Keratinocyte (primary cell): ENCODE measurements at places on chromosomes 7 and 10.

- H3K36me3 ChIP-seq = no peaks in the 10 kb centered on the region
- H3K4me1 ChIP-seq = no peaks in the 10 kb centered on the region
- no peak overlapping the region for H3K4me3 ChIP-seq
- DNase-seq = no peak
- no peak overlapping the region for H3K27ac ChIP-seq
Measured at GRCh38 chr7:96416116-96416515, 94.2 kb upstream of the SLC25A13 start.

GRCh38 chr10:98172495-98172894, 38.0 kb downstream of the R3HCC1L start:
- H3K27ac ChIP-seq = no peak overlapping the region
- H3K4me1 ChIP-seq = no peaks in the 10 kb centered on the region
- H3K4me3 ChIP-seq = no peak overlapping the region
- peaks cover 7% of the 10 kb centered on the region for H3K36me3 ChIP-seq
- no peak for DNase-seq

GRCh38 chr7:119594956-119595355, 678.0 kb upstream of the KCND2 start:
- no peak overlapping the region for H3K27ac ChIP-seq
- H3K36me3 ChIP-seq = no peaks in the 10 kb centered on the region
- no peak for DNase-seq
- H3K4me3 ChIP-seq = no peak overlapping the region
- H3K27me3 ChIP-seq = no peaks in the 10 kb centered on the region
- H3K4me1 ChIP-seq = no peaks in the 10 kb centered on the region

- H3K27ac ChIP-seq = no peak overlapping the region
- H3K4me1 ChIP-seq = no peaks in the 10 kb centered on the region
- H3K36me3 ChIP-seq = no peaks in the 10 kb centered on the region
- DNase-seq = no peak
- peaks cover 11% of the 10 kb centered on the region for H3K27me3 ChIP-seq
Measured at GRCh38 chr7:139936760-139937310, 107.8 kb downstream of the TBXAS1 start.

GRCh38 chr7:32670110-32671025, 175.1 kb downstream of the AVL9 start:
- peaks cover 19% of the 10 kb centered on the region for H3K4me1 ChIP-seq
- no peak overlapping the region for H3K4me3 ChIP-seq
- H3K36me3 ChIP-seq = no peaks in the 10 kb centered on the region
- no peaks in the 10 kb centered on the region for H3K27me3 ChIP-seq
- DNase-seq = no peak

DNA sequence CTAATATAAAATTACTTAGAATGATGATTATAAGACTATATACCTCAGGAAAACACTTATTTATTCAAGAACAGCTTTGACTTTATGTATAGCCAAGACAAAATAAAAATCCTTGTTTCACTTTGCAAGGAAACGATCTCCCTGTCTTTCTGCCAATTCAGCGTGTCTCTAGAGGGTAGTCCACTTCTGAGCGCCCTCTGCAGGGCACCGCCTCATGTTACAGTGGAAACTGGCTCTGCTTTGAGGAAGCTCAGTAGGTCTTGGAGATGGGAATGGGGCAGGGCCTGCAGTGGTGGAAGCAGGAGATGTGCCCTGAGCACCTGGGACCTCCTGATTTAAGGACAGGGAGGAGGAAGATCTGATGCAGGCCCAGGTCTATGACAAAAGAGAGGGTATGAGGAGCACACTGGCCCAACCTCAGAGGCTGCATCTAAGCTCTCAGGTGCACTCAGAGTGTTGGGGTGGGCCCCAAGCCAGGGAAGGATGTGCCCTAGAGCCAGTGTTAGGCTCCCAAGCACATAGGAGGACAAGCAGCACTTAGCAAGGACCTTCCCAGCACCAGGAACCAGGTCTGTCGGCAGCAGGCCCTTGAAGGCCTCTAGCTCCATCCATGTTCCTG, 481.0 kb downstream of the TNS3 start:
- H3K27me3 ChIP-seq = no peaks in the 10 kb centered on the region
- H3K36me3 ChIP-seq = no peaks in the 10 kb centered on the region
- H3K4me3 ChIP-seq = no peak overlapping the region
- DNase-seq = no peak
- H3K4me1 ChIP-seq = no peaks in the 10 kb centered on the region
- no peak overlapping the region for H3K27ac ChIP-seq

DNA sequence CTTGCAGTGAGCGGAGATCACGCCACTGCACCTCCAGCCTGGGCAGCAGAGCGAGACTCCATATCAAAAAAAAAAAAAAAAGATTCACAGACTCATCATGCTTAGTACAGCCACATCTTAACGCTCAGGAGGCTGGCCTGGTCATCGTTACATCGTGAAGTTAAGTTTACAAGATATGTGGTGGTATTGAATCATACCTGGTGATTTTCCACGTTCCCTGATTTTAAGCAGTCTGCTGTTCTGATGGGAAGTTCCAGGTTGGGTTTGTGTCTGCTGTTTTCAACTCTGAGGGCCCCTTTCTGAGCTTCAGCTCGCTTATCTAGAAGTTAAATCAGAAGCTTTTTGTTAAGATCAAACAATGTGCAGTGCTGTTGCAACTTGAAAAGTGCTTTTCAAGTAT, 6.9 kb downstream of the PPP2R2D start:
- peaks cover 30% of the 10 kb centered on the region for H3K36me3 ChIP-seq
- peaks cover 19% of the 10 kb centered on the region for H3K4me1 ChIP-seq
- no peaks in the 10 kb centered on the region for H3K27me3 ChIP-seq
- H3K4me3 ChIP-seq = no peak overlapping the region

- peak overlapping the region; percentile 83 for H3K4me3 ChIP-seq
- no peak for DNase-seq
- no peaks in the 10 kb centered on the region for H3K36me3 ChIP-seq
- H3K27me3 ChIP-seq = no peaks in the 10 kb centered on the region
Measured at GRCh38 chr7:29562307-29562706, 1.3 kb upstream of the PRR15 start.

- H3K36me3 ChIP-seq = no peaks in the 10 kb centered on the region
- peaks cover 2% of the 10 kb centered on the region for H3K27me3 ChIP-seq
- no peak for DNase-seq
- H3K4me1 ChIP-seq = no peaks in the 10 kb centered on the region
Measured at GRCh38 chr7:137626469-137627067, 220.2 kb downstream of the DGKI start.
